ENCODE measurements at places on chromosomes 11 and 22. TPM values are rescaled to one million over a fixed set of nuclear protein-coding genes. Genes with fewer than 3 reads are reported as not detected.
A peak's percentile ranks its signal among the peaks of the same experiment; 100 is the strongest.

The E2F8 gene
- 8.9 TPM for total RNA-seq

The P2RX6 gene
- total RNA-seq = not detected

The TMEM86A gene
- total RNA-seq = 0.07 TPM

The CYB5R2 gene
- total RNA-seq = 0.53 TPM

The FLRT1 gene
- total RNA-seq = 0.02 TPM

- H3K36me3 ChIP-seq = no peaks in the 10 kb centered on the region
- H3K27me3 ChIP-seq = no peaks in the 10 kb centered on the region
- no peak overlapping the region for H3K27ac ChIP-seq
- H3K4me1 ChIP-seq = no peaks in the 10 kb centered on the region
Measured at GRCh38 chr11:79274636-79275331, 166.0 kb downstream of the TENM4 start.

GRCh38 chr11:97460091-97460490 is 1070.3 kb downstream of the JRKL start:
- H3K27ac ChIP-seq = no peak overlapping the region
- no peaks in the 10 kb centered on the region for H3K36me3 ChIP-seq
- H3K27me3 ChIP-seq = no peaks in the 10 kb centered on the region
- no peak for DNase-seq
- no peaks in the 10 kb centered on the region for H3K4me1 ChIP-seq

DNA sequence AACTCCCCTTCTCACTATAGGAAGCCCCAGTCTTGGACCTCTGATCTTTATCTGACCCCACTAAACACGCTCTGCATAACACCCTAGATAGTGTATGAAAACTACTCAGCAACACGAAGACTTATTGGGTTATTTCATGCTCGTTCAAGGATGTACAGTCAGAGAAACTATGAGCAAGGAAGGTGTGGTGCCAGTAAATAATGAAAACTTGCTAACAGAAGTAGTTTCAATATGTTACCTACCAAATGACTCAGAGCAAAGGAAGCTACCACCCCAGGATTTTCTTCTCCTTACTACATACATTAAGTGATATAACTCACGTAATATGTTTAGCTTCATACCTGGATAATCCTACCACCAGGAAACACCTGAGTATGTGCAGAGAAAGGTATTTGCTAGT is 25.9 kb upstream of the LYVE1 start:
- no peak overlapping the region for H3K4me3 ChIP-seq
- H3K27me3 ChIP-seq = peaks cover 3% of the 10 kb centered on the region
- H3K4me1 ChIP-seq = peaks cover 8% of the 10 kb centered on the region
- no peak for DNase-seq

DNA sequence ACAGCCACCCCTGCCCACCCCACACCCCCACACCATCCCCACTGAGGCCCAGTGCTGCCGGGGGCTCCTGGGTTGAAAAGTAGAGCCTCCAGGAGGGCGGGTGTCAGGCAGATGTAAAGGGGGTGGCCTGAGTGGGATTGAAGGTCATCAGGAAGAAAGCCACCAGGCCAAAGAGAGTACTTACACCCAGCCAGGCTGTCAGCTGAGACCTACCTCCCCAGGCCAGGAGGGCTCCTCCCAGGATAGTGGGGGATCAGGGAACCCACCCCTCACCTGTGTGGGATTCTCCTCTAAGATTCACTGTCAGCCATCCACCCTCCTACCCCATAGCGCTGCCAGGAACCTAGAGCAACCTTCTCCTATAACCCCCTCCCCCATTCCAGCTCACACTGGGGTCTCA is 17.2 kb upstream of the FCHSD2 start:
- peaks cover 98% of the 10 kb centered on the region for H3K4me1 ChIP-seq
- peak overlapping the region; percentile 94 for H3K27ac ChIP-seq
- no peaks in the 10 kb centered on the region for H3K27me3 ChIP-seq
- no peak overlapping the region for H3K4me3 ChIP-seq
- DNase-seq = no peak

GRCh38 chr22:19003508-19003907 is 67.4 kb upstream of the PRODH start:
- H3K4me3 ChIP-seq = no peak overlapping the region
- no peak overlapping the region for H3K27ac ChIP-seq
- H3K4me1 ChIP-seq = peaks cover 11% of the 10 kb centered on the region
- no peaks in the 10 kb centered on the region for H3K36me3 ChIP-seq
- H3K27me3 ChIP-seq = peaks cover 1% of the 10 kb centered on the region

- H3K27me3 ChIP-seq = peaks cover 30% of the 10 kb centered on the region
- no peaks in the 10 kb centered on the region for H3K36me3 ChIP-seq
- no peak overlapping the region for H3K27ac ChIP-seq
- DNase-seq = no peak
- no peaks in the 10 kb centered on the region for H3K4me1 ChIP-seq
- H3K4me3 ChIP-seq = no peak overlapping the region
Measured at GRCh38 chr11:35436581-35437250, 17.4 kb upstream of the SLC1A2 start.

- no peaks in the 10 kb centered on the region for H3K4me1 ChIP-seq
- no peak overlapping the region for H3K27ac ChIP-seq
- no peaks in the 10 kb centered on the region for H3K27me3 ChIP-seq
- H3K4me3 ChIP-seq = no peak overlapping the region
- no peak for DNase-seq
Measured at GRCh38 chr11:79013509-79013908, 427.3 kb downstream of the TENM4 start.
